Fibroblast of skin of abdomen (primary cell): ENCODE measurements at places on chromosomes 11 and 22.

DNA sequence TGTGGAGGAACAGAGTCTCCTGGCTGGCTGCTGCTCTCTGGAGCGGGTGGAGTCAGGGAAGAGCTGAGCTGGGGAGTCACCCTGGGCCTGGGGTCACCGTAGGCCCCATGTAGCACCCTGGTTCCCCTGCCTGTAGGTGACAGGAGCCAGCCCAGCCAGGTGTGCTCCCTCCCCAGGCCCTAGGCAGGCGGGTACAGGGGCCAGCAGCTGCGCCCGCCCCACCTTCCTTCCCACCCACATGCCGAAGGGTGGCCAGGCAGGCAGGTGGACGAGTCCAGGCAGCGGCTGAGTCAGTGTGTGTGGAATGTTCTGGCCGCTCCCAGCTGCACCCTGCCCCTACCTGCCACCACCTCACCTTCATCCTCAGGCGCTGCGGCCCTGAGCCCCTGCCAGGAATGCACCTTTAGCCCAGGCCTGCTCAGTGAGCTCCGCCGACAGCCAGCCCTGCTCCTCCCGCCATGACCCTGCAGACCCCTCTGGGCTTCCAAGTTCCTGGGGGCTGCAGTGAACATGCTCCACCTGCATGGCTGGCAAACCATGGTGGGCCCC, 654 bp upstream of the SYT8 start:
- DNase-seq = no peak

DNA sequence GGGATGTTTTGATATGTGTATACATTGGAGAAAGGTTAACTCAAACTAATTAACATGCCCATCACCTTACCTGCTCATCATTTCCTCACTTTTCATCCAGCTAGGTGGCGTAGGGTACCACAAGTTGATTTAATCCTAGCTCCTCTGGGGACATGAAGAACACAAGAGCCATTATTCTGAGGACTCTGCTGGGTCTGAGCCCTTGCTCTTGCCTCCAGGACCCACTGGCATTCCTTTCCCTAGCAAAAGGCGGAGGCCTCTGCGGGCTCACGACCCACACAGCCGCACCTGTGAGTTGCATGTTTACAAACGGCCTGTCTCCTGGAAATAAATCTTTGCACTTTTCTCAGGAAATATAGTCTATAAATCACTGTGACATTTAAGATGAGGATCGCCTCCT, 871.9 kb downstream of the TBC1D22A start:
- DNase-seq = no peak

DNA sequence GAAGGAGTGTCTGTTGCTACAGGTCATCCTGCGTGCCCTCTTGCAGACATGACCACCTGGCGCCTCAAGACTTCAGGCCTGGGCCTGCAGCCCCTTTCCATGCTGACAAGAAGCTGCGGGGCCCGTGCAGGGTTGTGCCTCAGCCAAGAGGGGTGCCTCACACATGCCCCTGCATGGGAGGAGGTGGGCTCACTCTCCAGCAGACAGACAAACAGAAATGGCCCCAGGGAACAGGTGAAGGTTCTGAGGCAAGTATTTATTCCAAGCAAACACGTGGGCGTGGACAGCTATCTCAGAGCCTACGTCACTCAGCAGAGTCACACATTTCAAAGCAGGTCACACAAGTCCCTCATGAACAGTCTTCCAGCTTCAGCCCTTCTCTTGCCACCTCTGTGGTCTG, 5.9 kb upstream of the SYCE3 start:
- no peak for DNase-seq

DNA sequence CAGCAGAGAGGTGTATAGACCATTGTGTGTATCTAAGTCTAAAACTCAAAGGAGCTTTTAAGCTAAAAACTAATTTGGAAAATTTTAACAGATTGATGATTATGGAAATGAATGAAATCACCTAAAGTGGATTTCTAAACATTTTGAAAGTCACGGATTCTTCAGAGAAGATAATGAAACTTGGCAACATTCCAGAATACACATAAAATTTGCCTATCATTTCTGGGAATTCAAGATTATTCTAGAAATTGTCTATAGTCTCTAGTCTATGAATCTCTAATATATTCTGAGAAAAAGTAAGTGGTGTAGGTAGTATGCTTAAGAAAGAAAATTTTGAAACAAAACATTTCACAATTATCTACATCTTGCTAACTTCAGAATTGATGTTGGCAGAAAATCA, 1117.9 kb upstream of the CNTN5 start:
- no peak for DNase-seq

GRCh38 chr11:66181632-66182315, 86.7 kb upstream of the RAB1B start:
- no peak for DNase-seq

DNA sequence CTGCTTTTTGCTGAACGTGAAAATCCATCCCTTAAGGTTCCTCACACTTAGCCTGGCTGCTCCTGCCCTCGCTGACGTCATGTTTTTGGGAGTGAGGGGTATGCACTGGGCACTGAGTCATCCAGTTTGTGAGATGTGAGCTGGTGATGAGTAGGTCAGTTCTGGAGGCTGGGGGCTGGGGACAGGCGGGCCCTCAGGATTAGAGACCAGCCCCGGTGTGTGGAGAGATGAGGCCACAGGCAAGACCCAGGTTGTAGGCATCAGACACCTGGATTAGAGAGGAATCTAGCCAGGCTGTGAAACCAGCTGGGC, 9.2 kb downstream of the KCNC1 start:
- DNase-seq = peak; percentile 67

- DNase-seq = no peak
Measured at GRCh38 chr11:68828957-68829356, 12.8 kb downstream of the CPT1A start.

DNA sequence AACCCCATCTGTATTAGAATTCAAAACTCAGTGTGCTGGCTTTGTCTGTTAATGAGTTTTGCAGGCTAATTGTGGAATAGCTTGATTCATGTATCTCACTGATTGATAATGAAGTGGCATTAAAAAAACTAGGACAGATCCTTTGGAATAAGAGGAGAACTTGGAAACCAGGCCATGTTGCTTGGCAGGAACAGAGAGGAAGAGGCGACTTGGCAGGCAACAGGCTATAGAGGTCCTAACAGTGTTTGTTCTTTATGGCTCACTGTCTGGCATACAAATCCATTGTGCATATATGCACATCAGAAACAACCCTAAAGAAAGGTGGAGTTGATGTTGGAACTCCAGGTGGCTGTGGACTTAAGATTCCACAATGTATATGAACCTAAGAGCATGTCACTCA, 17.4 kb upstream of the OR9I1 start:
- no peak for DNase-seq

- DNase-seq = no peak
Measured at GRCh38 chr11:47136327-47136726, 40.4 kb downstream of the ARFGAP2 start.

DNA sequence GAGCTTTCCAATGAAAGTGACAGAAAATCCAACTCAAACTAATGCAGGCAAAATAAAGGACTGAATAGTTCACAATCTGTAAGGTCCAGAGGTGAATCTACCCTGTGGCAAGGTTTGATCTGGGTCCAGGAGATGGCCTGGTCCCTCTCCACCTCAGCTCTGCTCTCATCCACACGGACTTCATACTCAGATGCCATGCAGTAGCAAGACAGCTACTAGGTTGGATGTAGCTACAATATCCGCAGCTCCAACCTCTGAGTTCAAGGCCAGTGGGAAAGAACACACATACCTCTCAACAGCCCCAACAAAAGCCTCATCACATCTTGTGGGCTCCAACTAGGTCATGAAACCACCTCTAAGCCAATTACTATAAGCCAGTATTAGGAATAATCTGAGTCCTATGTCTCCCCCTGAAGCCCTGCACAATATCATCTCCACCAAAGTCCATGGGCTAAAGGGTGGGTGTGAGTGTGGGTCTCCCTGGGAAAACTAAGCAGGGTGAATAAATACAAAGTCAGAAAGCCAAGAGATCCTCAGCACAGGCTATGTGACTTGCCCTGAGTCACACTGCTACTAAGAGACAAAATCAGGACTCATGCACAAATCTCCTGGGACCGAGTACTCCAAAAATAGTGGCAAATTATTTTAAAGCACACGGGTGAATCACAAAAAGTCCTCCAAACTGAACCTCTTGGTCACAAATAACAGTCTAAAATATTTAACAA, 78.8 kb downstream of the LARGE1 start:
- DNase-seq = no peak

DNA sequence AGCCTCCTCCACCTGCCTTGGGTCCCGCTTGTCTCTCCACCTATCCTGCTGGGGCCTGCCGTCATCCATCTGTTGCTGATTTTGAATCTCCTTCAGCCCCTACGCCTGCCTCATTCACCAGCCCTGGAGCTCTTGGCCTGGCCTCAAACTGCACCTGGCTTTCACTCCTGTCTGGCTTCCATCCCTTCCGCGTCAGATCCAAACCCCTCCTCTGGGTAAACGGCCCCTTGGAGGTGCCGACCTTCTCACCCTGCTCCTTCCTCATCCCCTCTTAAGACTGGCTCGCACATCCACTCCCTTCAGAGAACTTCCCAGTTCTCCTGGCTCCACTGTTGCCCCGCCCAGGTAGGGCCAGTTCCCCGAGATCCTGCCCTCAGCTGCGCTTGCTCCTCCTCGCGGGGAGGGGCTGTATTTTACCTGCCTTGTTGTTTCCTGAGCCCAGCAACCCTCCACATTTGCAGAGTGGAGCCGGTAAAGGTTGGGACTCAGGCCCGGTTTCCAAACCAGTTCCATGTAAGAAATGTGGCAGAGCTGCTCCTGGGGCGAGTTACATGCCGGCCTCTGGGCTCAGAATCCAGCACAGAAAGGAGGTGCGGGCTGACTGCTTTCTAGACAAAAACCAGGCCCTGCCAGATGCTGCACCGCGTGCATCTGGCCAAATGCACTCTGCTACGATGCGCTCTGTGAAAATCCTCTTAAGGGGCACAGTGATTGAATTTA, 13.9 kb upstream of the SHANK2 start:
- DNase-seq = no peak

DNA sequence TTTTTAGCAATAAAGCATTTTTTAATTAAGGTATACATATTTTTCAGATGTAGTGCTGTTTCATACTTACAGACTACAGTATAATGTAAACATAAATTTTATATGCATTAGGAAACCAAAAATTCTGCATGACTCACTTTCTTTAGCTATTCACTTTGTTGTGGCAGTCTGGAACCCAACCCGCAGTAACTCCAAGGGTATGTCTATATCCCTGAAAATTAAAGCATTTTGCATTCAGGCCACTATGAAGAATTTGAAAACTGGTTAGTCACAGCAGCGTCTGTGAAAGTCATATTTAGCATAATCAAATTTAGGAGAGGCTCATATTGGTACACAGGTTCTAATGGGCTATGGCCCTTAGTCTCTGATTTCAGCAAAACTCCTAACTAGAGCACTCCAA, 46.8 kb downstream of the BBOX1 start:
- peak; percentile 90 for DNase-seq

DNA sequence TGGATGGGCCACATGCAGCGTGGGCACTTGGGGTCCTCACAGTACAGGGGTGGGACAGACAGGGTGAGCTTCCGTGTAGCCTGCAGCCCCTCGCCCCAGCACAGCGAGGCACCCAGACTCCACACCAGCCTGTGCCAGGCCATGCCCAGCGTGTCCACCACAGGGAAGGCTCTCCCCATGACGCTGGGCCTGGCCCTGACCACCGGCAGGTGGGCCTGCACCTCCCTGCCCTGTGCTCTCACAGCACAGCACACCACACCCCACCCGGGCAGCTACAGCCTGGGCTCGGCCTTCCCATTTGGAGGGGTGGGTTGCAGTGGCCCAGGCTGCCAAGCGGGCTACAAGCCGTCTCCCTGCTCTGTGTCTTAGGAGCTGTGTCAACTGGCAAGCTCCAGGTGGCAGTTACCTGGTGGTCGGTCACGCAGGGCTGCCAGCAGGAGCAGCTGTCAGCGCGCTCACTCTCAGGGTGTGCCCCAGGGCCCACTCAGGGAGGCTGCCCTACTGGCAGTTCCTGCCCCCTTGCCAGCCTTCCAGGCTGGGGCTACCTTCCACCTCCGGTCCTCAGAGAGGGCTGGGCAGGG, 4.6 kb downstream of the MOB2 start:
- no peak for DNase-seq

DNA sequence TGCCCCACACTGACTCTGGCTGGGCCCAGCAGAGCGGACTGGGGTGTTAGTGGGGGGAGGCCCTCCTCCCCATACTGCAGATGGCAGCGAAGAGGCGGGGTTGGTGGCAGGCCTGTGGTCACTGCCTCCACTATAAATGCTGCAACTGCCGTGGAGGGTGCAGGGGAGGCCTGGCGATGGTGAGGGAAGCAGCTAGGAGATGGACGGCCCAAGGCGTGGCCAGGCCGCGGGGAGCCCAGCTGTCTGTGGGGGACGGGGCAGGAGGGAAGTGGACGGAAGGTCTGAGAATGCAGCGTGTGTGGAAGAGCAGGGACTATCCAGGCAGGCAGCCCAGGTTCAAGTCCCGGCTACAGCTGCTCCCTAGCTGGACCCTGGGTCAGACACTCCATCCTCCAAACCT, 18.3 kb downstream of the DNAL4 start:
- DNase-seq = no peak

GRCh38 chr22:50146439-50147238, 23.9 kb upstream of the PANX2 start:
- DNase-seq = peak; percentile 72

GRCh38 chr11:42490506-42490905, 821.3 kb upstream of the API5 start:
- no peak for DNase-seq

DNA sequence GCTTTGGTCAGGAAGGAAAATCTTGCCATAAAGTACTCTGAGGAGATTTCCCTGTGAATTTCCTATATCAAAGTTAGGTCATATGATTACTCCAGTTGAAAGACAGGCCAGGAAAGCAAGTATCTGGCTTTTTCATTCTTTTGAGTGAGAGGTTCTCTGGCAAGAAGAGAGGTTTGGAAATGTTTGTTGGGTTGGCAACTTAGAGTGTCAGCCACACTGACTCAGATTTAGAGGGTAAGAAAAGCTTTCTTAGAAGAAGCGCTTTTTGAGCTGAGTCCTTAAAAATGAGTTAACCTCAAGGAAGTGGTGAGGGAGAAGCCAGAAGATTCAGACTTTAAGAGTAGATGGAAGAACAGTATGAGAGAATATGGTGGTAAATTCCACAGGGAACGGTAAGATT, 86.1 kb upstream of the BDNF start:
- no peak for DNase-seq

DNA sequence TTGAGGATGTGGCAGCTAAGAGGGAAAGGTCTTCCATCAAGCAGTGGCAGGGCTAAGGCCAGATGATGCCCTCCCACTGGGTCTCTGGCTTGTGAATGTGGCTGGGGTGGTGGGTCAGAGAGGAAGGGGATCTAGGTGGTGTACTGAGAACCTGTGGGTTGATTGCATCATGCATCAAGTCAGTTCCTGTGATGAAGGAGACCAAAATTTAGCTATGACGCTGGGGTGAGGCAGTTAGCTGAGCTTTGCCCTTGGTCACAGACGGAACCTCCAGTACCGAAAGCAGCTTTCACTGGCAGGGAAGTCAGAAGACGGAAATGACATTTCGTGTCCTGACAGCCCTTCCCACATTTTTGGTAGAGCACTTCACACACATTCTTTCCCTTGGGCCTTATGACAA, 20.7 kb downstream of the ATG16L2 start:
- no peak for DNase-seq
